T-helper 22 cell (primary cell): ENCODE measurements at places on chromosomes 13 and 19.
A peak's percentile ranks its signal among the peaks of the same experiment; 100 is the strongest.

- no peak for DNase-seq
These were observed 4.5 kb upstream of the ADGRE2 start for GRCh38 chr19:14782626-14783409.

DNA sequence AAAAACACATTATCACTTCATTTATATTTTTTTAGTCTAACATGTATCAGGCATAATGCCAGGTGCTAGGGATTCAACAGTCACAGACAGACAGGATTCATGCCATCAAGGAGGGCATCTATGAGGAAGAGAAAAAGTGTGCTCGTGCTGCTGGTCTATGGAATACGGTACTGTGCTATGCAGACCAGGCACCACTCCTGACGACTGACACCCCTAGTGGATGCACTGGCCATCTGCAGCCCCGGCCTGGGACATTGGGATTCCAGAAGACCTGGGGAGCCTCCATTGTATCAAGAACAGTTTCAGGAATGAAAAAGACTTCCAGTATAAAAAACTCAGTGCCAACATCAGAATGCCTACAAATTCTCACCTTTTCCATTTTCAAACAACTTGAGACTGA, 94.0 kb downstream of the KLF12 start:
- no peak for DNase-seq

DNA sequence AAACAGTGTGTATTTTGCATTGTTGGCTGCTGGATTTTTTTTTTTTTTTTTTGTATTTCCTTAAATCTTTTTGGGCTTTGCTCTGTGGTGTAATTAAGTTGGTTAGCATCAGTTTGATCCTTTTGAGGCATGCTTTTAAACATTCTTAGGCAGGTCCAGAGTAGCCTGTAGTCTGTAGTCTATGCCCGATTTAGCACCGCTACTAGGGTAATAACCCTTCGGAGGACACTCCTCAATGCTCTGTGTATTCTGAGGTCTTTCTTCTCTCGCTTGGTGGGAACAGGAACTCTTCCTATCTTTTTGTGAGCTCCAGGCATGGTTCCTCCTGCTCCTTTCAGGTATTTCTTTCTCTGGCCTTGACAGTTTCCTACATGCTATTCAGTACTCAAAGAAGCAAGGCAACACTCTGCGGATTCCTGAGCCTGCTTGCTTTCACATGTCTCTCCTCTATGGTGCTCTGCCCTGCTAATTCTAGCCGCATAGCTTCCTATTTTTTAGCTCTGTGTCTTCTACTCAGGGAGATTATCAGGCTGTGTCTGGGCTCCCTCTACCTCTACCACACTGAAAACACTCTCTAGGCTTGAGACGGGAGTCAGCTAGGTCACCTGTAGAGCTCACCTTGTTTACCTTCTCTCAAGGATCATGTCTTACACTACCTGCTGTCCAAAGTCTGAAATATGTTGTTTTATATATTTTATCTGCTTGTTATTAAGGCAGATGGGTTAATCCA, 195.1 kb downstream of the NDFIP2 start:
- DNase-seq, result no peak

DNA sequence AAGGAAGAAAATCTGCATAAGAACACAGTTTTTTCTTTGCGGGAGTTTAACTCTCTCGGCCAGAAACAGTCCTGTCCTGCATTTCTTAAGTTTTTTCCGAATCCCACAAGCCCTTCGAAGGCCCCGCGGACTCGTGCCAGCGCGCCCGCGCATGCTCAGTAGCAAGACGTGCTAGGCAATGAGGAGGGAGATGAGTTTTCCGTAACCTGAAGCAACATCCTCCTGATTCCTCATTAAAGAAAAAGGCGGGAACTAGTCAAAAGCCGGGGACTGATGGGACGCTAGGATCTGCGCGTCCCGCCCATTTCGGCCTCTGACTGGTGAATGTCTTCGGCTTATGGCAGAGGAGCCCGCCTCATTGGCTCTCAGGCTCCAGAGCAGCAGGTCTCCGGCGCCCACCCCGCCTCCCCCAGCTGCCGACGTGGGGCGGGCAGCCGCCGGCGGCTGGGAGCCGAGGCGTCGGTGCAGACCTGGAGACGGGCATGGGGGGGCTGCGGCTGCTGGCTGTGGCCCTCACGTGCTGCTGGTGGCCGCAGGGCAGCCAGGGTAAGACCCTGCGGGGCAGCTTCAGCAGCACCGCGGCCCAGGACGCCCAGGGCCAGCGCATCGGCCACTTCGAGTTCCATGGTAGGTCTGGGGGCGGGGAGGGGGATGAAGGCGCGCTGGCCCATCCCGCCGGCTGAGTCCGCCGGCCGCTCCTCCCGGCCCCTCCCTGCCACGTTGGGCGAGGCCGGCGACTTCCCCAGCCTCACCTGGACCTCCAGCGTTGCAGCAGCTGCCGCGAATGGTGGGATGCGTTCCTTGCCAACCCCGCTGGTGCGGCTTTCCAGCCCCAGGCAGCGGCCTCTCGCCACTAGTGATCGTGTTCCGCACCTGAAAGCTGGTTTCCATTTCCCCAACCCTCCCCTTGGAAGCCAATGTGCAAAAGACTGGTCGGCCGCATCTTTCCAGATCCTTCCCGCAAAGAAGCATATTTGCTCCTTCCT, at the start of gene GPR180:
Gene GPR180 (plus strand): TSS at position 412 of the 986 bp plus-strand sequence. CDS start 71 bp downstream, at position 483.
- peak; percentile 86 for DNase-seq

DNA sequence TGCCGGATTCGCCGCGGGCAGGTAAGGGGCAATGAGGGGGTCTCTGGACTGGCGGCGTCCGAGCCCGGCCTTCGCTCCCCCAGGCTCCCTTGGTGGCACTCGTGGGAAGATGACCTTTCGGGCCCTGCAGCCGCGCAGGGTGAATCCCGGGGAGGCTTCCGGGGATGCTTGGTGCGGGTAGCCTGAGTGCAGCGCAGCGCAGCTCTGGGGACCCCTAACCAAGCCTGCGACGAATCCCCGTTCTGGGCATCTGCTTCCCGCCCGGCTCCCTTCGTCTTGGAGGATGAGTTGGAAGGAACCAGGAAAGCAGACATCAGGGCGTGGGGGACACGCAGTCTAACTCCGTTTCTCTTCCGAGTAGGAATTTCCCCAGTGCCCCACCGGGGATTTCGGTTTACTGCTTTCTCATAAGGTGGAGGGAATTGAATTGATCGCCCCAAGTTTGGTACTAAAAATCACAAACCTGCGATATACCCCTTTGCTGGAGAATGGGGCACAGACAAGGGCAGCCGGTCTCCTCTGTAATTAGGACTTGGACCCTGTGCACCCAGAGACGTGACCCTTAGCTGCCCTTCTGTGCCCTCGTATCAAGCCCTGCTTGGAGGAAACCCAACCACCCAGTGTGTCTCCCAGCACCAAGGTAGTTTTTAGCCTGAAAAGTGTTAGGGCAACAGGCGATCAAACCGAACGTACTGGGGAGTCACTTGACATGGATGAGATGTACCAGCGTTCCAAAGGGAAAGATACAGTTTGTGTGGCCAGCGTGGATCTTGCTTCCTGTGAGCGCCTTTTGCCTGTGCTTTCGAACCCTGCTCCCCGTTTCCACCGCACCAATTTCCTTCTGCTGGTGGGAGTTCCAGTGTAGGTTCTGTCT, 1.0 kb downstream of the GPC5 start:
- DNase-seq, result no peak

DNA sequence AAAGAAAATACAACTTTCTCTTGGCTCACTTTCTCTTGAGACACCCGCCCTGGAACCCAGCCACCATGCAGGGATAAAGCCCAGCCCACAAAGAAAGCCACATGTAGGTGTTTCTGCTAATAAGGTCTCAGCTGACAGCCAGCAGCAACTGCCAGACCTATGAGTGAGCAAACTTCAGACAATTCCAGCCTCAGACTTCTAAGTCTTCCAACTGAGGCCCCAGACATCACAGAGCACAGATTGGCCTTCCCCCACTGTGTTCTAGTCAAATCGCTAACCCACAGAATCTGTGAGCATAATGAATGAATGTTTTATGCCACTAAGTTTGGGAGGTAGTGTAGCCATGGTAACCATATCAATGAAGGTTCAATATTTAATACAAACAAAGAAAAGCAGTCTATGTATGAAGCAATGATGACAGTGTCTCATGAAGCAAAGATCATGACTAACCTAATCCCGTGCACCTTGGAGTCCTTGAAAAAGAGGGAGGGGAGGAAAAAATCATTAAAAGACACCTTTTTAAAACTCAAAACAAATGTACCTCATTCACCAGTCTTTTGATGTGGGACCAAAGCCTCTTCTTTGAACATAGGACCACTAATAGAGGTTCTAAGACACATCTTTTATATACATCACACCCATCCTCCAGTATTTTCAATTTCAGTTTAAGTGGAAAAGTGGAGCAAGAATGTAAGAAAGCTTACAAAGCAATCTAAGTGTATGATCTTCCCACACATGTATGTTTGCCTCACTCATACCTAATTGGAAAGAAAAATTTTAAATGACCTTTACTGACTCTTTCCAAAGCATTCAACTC, 6.2 kb downstream of the MRPS31 start:
- DNase-seq, result no peak

DNA sequence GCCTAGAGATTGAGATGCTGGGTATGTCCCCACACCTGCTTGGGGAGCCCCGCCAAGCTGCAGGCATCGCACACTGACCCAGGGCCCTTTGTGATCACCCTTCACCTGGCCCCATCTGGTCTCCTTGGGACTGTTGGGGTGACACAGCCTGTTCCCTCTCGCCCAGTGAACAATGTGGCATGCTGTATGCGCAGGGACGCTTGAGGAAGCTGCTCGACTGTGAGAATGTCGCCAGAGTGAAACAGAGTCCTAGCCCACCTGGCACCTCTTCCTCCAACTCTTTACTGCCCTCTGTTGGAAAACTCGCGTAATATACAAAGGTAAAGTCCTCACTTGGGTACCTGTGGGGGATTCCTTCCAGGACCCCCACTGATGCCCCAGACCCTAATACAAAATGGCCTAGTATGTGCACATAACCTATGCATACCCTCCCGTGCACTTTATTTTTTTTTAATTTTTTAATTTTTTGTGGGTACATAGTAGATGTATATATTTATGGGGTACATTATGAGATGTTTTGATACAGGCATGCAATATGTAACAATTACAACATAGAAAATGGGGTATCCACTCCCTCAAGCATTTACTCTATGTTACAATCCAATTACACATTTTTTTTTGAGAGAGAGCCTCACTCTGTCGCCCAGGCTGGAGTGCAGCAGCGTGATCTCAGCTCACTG, 9.0 kb downstream of the BLOC1S3 start:
- DNase-seq, result no peak

DNA sequence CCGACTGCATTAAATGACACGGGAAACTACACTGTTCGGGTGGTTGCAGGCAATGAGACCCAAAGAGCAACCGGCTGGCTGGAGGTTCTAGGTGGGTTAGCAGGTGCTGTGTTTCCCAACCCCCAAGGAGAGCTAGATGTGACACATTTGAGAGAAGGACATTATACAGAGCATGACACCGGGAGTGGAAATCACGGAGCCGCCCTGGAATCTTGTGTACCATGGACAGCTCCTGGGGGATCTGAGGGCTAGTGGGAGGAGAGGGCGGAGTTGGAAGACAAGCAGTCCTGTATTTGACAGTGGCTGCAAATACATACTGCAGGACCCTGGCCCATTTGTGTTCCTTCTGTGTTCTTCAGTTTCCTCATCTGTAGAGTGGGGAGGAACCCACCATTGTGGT, 2.3 kb downstream of the CEACAM18 start:
- no peak for DNase-seq

DNA sequence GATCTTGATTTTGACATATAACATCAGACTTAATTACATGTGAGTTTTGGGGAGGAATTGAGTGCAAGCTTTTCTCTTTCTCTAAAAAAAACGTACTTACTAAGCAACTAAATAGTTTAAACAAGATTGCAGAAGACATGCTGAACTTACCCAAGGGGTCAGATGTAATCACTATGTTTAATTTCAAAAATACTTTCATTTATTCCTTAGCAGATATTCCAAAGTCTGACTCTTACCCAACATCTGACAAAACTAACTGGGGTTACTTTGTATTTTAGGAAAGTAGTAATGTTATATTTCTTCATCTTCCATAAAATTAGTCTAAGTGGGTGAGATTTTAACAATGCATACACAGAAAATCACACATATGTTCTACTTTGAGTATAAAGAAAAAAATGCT, 270.2 kb downstream of the DNAJC15 start:
- no peak for DNase-seq

DNA sequence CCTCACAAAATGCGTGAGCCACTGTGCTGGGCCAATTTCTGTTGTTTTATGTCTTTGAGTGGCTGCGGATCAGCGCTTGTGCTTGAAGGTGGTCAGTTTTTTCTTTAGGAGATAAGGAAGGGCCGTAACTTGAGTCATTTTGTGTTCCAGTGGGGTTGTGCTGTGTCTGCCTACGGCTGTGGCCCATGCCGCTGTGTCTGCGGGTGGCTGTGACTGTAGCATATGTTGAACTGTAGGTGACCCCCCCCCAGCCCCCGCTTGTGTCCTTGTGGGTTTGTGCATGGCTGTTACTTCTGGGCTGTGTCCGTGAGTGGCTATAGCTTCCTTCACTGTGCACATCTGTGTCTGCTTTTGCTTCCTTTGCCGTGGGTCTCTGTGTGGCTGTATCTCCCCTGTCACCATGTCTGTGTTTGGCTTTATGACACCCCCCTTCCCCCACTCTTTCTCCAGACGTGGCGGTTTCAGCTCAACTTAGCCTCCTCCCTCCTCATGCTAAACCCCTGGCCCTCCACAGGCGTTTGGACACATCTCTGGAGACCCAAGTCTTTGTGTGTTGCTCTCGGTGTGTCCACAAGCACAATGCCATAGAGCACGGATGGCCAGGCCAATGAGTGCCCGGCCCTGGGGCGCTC, 675 bp downstream of the PPP1R14A start:
- no peak for DNase-seq

- DNase-seq, result no peak
These were observed 2.9 kb downstream of the SUPT5H start for GRCh38 chr19:39448271-39448670.

- DNase-seq, result no peak
These were observed 68.4 kb downstream of the SPATA13 start for GRCh38 chr13:24228852-24229458.

DNA sequence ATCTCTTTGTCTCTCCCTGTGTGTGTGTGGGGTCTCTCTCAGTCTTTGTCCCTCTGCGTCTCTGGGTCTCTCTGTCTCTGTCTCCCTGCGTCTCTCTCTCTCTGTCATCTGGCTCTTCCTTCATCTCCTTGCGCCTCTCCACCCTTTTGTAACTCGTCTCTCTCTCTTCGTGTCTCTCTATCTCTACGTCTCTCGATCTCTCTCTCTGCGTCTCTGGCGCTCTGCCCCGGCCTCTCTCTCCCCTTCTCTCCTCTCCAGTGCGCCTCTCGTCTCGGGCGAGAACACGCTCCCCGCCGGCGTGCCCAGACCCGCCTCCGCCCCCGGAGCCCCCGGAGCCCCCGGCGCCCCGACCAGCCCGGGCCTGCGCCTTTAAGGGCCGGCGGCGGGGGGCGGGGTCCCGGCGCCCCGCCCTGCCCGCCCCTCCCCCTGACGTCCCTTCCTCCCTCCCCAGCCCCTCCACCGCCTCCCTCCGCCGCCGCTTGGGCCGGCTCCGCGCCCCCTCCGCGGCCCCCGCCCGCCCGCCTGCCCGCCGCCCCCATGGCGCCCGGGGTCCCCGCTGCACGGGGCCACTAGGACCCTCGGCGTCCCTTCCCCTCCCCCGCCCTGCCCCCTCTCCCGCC, at the start of gene MARK4:
Gene MARK4 (plus strand): TSS at position 440 of the 620 bp plus-strand sequence. CDS start 318 bp downstream, outside the sequence.
- DNase-seq, result peak; percentile 47

- DNase-seq, result no peak
These were observed 2.2 kb downstream of the ACP7 start for GRCh38 chr19:39086386-39086785.
